ENCODE measurements at places on chromosomes 11 and 22. TPM values are rescaled to one million over a fixed set of nuclear protein-coding genes. Genes with fewer than 3 reads are reported as not detected.

LAYN gene
- polyA plus RNA-seq, result 0.43 TPM

ZNF214 gene
- 0.94 TPM for polyA plus RNA-seq

- no peak for DNase-seq
These were observed 3.1 kb upstream of the EHD1 start for GRCh38 chr11:64881476-64881875.

DNA sequence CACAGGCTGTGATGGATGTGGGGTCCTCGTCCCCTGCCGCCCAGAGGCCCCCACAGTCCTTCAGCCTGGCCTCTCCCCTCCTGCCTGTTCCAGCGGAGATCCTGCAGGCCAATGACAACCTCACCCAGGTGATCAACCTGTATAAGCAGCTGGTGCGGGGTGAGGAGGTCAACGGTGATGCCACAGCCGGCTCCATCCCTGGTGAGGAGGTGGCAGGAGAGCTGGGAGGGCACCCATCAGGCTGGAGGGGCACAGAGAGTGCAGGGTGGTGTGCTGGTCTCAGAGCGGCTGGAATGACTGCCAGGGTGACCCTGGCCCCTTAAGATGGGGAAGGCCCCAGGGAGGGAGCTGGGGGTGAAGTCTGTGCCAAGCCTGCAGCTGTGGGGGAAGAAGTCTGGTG, 14.6 kb upstream of the SH3BP1 start:
- no peak for DNase-seq

GRCh38 chr11:31824879-31825837, 14.0 kb upstream of the PAX6 start:
- no peak for DNase-seq

LMO2 gene
- polyA plus RNA-seq, result 60.4 TPM

DNA sequence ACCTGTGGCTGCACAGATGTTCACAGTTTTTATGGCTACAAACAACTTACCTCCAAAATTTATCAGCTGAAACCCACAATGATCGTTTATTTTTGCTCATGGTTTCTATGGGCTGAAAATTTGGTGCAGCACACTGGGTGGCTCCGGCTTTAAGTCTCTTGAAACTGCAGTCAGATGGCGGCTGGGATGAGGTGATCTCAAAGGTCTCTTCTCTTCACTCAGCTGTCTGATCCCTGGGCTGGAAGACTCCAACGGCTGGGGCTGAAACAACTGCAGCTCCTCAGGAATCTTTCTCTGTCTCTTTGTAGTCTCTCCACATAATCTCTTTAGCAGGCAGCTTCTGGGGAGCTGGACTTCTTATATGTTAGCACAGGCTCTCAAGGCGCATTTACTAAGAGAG, 117.3 kb upstream of the FAT3 start:
- DNase-seq, result no peak

DEUP1 gene
- polyA plus RNA-seq, result not detected

FGF3 gene
- polyA plus RNA-seq, result not detected

LRRC4C gene
- polyA plus RNA-seq, result not detected

SERPING1 gene
- not detected for polyA plus RNA-seq

DNA sequence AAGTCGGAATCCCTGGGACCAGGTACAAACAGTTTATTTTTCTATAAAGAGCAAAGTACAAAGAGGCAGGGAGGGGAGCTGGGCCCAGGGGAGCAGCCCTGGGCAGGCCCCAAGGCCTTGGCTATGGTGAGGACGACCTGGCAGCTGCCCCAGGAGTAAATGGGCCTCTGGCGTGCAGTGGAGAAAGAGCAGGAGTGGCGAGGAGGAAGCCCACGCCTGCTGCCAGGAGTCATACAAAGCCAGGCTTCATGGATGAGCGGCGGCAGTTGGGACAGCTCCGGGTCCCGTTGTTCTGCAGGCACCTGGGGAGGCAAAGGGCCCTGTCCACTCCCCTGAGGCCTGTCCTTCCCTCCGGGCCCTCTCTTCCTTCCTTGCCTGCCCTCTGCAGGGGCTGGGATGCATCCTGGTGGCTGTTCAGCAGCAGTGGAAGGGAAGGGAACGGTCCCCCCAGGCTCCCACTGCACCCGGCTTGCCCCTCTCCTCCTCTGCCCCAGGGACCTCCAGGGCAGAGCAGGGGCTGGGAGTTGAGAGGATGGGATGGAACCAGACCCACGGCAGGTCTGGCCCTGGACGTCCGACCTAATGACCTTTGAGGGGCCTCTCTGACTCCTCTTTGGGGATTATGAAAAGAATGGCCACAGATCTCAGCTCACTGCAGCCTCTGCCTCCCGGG, 11.1 kb downstream of the RAPSN start:
- DNase-seq, result no peak
